ENCODE measurements at places on chromosomes 2 and 18.

GRCh38 chr2:46866770-46867246 is 48.8 kb downstream of the MCFD2 start:
- peak; percentile 13 for DNase-seq

- DNase-seq = no peak
Observed at GRCh38 chr18:56721031-56721430, 69.9 kb downstream of the WDR7 start.

GRCh38 chr2:224223851-224224555 is 177.9 kb downstream of the FAM124B start:
- no peak for DNase-seq

- DNase-seq = no peak
Observed at GRCh38 chr2:143334837-143335236, 205.6 kb downstream of the ARHGAP15 start.

DNA sequence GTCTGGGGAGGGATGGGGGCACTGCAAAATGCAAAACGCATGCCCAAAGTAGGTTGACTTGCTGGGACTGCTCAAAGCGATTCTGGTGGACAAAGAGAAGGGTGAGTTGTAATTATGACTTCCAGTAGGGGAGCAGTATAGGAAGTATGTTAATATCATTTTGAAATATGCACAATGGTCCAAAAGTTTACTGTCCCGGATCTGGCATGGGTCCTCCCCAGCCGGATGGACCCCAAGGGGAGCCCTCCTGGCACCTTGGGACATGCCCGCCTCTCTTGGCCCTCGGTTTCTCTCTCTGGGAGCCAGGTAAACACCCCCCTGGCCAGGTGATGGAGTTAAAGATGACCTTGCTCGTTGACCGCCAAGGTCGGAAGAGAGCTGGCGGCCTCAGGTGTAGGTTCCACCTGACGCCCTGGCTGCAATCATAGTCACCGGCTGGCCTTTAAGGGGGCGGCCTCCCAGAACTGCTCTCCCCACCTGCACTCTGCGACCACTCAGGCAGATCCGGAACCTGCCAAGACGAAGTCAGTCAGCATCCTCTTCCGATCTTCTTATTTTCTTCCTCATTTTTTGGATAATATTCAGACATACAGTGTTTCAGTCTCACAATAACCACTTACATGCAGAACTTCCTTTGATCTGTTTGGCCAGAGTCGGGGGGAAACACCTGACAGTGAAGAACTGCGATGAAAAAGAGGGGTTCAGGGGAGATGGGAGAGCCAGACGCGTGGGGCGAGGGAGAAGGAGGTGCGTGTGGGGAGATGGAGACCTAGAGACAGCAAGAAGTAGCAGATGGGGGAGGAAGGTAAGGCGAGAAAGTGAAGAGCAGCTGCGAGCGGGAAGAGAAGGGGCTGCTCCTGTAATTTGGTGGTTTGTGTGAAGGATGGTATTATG is 148.3 kb downstream of the MEIS1 start:
- no peak for DNase-seq

DNA sequence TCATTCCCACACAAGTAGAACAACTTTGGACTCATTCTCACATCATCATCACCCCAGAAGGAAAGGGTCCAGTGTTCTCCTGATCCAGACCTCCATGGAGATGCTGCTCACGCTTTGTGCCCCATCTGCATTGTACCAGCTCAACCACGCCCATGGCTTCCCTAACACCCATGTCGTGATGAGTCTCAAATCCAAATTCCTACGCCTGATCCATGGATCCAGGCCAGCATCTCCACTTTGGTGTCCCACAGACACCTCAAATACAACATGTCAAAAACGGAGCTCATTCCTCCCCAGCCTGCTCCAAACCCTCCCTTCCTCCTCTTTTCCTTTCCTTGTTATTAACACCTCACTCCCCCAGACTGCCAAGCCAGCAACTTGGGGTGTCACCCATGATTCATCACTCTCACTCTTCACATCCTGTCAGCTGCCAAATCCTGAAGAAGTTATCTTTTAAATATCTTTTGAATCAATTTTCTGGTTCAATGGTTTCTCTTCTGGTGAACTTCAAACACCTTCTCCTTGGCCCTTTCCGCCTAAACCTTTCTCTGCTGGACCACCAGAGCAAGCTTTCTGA is 30.2 kb upstream of the FAM124B start:
- no peak for DNase-seq

GRCh38 chr2:28233164-28233676 is 159.4 kb upstream of the FOSL2 start:
- DNase-seq = no peak

DNA sequence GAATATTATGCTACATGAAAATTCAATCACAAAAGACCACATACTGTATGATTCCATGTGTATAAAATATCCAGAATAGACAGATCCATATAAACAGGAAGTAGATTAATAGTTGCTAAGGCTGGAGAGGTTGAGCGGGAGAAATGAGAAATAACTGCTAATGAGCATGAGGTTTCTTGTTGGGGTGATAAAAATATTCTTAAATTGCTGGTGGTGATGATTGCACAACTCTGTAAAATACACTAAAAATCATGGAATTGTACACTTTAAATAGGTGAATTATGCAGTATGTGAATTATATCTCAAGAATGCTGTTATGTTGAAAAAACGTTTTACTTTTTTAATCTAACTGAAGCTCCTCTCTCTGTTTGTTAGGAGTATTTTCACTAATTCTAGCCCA is 101.8 kb upstream of the CREB1 start:
- DNase-seq = no peak
